ENCODE measurements at places on chromosomes 7 and 10.

- peak overlapping the region; percentile 94 for H3K27ac ChIP-seq
- peaks cover 33% of the 10 kb centered on the region for H3K4me1 ChIP-seq
- H3K4me3 ChIP-seq = peak overlapping the region; percentile 85
- peak; percentile 54 for DNase-seq
- H3K27me3 ChIP-seq = no peaks in the 10 kb centered on the region
These were observed 811 bp upstream of the ARHGAP12 start for GRCh38 chr10:31929261-31930022.

DNA sequence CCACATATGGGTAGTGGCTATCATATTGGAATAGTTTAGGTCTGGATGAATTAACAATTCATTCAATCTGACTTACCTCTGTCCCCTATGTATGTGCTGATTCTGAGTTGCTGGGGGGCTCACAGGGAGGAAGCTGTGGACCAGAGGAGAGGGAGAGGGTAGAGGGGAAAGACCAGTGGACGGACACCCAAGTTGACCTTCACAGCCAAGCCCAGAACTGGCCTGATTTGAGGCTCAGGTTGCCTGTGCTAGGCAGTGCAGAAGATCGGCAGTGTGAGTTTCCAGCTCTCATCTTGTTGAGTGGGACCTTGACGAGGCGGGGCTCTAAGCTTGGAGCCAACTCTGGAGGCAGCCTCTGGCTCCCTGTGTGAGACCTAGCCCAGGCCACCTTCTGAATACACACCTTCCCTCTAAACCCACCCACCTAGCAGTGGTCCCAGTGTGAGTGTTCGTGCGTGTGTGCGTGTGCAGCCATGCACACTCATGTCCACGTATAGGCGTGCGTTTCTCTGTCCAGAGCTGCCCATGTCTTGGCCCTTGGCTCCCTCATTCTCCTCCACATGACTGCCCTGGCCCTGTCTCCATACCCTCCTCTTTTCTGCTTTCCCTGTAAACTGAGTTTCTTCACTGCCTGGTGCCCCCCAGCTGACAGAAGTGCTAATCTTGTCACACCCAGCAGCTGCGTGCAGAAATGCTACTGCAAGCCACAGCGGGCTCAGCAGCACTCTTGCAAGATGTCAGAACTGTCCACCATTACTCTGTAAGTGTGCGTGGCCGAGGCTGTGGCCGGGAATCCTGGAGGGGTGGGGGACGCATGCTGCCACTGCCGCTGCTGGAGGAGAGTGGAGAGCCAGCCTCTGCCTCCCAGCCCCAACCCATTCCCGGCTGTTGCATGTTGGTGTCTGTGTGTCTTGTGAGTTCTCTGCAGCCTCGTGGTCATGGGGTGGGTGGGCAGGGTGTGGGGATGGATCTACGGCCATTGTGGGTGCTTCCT is 47.6 kb downstream of the ADCYAP1R1 start:
- peak; percentile 52 for DNase-seq
- H3K4me3 ChIP-seq = no peak overlapping the region
- H3K27ac ChIP-seq = no peak overlapping the region
- peaks cover 25% of the 10 kb centered on the region for H3K27me3 ChIP-seq

- H3K27me3 ChIP-seq = no peaks in the 10 kb centered on the region
- DNase-seq = no peak
- H3K4me1 ChIP-seq = no peaks in the 10 kb centered on the region
- H3K4me3 ChIP-seq = no peak overlapping the region
These were observed 1351.3 kb upstream of the SORCS1 start for GRCh38 chr10:108515821-108516220.

DNA sequence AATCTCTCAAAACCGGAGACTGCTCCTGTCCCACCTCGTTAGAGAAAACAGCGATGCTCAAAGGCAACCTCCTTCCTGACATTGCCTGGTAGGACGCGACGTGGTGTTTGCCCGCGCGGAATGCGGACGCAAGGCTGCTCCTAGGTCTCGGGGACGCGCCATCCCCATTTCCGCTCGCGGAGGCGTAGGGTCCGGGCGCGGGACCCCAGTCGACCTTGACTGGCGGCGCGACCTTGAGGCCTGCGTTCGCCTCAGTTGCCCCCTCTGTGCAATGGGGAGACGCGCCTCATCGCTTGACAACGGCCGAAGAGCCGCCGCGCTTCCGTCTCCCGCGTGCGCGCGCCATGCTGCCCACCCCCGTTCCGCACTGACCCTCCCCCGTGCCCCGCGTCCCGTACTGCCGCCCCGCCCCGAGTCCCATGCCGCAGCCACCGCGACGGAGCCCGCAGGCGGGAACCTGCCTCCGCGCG is 412 bp upstream of the PPIA start:
- H3K4me1 ChIP-seq = peaks cover 38% of the 10 kb centered on the region
- peak overlapping the region; percentile 98 for H3K27ac ChIP-seq
- no peak for DNase-seq
- H3K4me3 ChIP-seq = peak overlapping the region; percentile 72

GRCh38 chr7:42096681-42097561 is 140.1 kb downstream of the GLI3 start:
- DNase-seq = peak; percentile 65
- no peak overlapping the region for H3K4me3 ChIP-seq
- H3K36me3 ChIP-seq = no peaks in the 10 kb centered on the region

GRCh38 chr10:112775892-112776674 is 174.0 kb upstream of the TCF7L2 start:
- DNase-seq = no peak
- H3K36me3 ChIP-seq = no peaks in the 10 kb centered on the region
- H3K4me1 ChIP-seq = peaks cover 6% of the 10 kb centered on the region
- no peak overlapping the region for H3K4me3 ChIP-seq
- no peaks in the 10 kb centered on the region for H3K27me3 ChIP-seq

DNA sequence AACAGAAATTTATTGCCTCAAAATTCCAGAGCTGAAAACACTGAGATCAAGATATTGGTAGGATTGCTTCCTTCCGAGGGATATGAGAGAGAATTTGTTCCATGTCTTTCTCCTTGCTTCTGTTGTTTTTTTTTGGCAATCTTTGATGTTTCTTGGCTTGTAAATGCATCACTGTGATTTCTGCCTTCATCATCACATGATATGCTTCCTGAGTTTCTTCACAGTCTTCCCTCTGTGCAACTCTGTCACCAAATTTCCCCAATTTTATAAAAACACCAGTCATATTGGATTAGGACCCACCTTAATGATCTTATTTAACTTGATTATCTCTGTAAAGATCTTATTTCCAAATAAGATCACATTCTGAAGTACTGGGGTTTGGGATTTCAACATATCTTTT is 14.7 kb downstream of the TMEM236 start:
- no peaks in the 10 kb centered on the region for H3K36me3 ChIP-seq
- H3K27me3 ChIP-seq = no peaks in the 10 kb centered on the region
- no peaks in the 10 kb centered on the region for H3K4me1 ChIP-seq
- no peak for DNase-seq

DNA sequence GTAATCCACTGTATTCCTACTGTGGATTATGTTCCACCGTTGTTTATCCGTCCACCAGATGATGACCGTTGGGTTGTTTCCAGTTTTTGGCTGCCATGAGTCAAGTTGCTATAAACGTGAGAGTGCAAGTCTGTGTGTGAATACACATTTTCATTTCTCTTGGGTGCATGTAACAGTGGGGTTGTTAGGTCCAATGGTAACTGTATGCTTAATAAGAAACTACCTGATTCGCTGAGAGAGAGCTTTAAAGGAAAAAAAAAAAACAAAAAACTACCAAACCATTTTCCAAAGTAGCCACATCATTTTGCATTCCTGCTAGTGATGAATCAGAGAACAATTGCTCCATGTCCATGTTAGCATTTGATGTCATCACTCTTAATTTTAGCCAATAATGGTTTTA is 15.9 kb downstream of the UBN2 start:
- DNase-seq = no peak
- no peak overlapping the region for H3K4me3 ChIP-seq
- H3K36me3 ChIP-seq = peaks cover 53% of the 10 kb centered on the region
- no peak overlapping the region for H3K27ac ChIP-seq
- no peaks in the 10 kb centered on the region for H3K27me3 ChIP-seq

GRCh38 chr10:69636626-69637605 is 6.9 kb downstream of the FAM241B start:
- peak; percentile 45 for DNase-seq
- no peaks in the 10 kb centered on the region for H3K36me3 ChIP-seq
- H3K27ac ChIP-seq = no peak overlapping the region
- no peaks in the 10 kb centered on the region for H3K4me1 ChIP-seq

DNA sequence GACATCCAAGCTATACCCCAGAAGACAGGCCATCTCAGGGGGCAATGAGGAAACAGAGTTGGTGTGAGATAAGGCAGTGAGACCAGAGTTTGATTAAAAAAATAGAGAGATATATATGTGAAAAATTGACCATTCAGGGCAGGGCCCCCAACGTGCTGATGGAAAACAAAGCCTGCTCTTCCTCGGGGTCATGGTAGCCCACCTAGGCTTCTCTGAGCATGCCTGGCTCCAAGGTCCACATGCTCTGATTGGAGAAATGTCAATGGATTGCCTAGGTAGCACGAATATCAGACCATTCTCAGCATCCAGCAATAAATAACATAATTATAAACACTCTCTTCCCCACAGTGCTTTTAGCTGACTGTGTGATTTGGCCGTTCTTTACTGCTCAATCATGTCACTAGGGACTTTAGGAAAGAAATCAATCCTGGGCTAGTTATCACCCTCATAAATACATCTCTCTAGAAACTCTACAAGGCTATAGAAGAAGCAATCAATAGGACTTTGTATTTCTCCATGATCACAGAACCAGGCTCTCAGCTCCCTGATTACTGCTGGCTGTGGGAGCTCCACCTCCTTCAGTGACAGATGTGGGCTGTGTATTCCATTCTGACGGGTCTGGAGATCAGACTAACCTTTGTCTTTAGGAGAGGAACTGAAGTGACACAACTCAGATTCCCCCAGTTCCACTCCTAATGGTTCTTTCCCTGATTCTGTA is 766.4 kb downstream of the GRID1 start:
- H3K36me3 ChIP-seq = peaks cover 4% of the 10 kb centered on the region
- H3K27ac ChIP-seq = no peak overlapping the region
- H3K4me1 ChIP-seq = no peaks in the 10 kb centered on the region
- no peak for DNase-seq
- H3K27me3 ChIP-seq = no peaks in the 10 kb centered on the region

DNA sequence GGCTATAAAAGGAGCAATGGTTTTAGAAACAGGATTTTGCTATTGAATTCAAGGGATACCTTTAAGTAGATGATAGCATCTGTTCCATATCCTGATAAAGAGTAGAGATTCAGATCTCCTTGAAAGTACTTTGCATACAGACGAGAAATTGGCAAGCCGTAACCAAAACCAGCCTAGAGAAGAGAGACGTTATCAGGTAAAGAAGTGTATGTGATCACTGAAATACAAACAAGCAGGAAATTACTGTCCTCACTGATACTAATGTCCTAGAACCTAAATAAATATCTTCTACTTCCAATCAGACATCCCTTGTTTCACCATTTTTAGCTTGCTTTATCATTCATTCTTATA is 9.4 kb downstream of the PDK4 start:
- peaks cover 87% of the 10 kb centered on the region for H3K36me3 ChIP-seq
- DNase-seq = no peak
- peaks cover 37% of the 10 kb centered on the region for H3K4me1 ChIP-seq

DNA sequence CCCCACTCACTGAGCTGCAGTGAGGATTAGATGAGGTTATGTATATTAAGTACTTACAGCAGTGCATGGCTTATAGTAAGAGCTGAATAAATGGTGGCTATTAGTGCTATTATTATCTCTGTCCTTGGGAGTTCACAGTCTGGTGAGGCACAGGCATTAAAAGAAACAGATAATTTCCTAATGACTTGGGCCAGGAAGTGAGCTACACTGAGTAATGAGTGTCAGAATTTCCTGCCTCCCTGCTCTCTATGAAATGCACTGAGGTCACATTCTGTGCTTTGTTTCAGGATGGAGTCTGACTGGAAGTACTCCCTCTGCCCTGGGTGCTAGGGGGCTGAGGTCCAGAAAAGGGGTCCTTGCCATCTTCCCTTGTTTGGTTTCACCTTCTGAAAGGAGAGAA is 48.7 kb upstream of the LOXL4 start:
- no peaks in the 10 kb centered on the region for H3K36me3 ChIP-seq
- H3K27me3 ChIP-seq = no peaks in the 10 kb centered on the region
- DNase-seq = no peak

DNA sequence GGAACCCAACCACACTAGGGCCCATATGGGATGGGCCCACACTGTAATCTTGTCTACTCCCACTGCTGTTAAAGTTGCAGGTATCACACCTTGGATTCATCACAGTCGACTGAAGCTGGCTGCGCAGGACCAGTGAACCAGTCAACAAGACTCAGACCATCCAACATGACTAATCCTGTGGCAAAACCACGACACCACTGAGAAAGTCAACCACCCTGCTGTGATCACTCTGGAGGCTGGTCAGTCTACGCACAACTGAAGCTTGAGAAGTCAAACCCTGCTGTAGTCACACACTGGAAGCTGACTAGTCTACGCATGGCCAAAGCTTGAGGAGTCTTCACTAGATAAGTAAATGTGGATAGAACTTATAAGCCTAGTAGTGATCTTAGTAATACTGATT is 9.6 kb upstream of the CYREN start:
- no peaks in the 10 kb centered on the region for H3K27me3 ChIP-seq
- no peak overlapping the region for H3K4me3 ChIP-seq
- H3K27ac ChIP-seq = no peak overlapping the region
- H3K36me3 ChIP-seq = peaks cover 51% of the 10 kb centered on the region
- H3K4me1 ChIP-seq = no peaks in the 10 kb centered on the region

DNA sequence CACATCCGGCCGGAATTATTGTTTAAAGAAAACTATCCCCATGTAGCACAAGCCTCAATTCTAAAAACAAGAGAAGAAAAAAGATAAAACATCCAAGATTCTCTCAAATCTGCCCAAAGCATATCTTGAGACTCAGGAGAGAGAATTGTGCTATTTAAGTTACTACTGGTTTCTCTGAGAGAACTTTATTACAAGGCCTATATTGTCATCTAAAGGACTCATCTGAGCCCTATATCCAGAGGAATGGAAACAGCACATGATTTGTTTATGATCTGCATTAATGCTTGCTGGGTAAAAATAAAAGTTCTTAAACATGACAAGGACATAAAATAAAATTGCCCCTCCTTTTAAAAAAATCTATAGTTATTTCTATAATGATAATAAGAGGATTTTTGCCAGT is 25.0 kb downstream of the LRRN3 start:
- peaks cover 6% of the 10 kb centered on the region for H3K4me1 ChIP-seq
- H3K36me3 ChIP-seq = no peaks in the 10 kb centered on the region
- H3K4me3 ChIP-seq = no peak overlapping the region
- H3K27me3 ChIP-seq = no peaks in the 10 kb centered on the region
- DNase-seq = no peak
- H3K27ac ChIP-seq = no peak overlapping the region

- peaks cover 16% of the 10 kb centered on the region for H3K36me3 ChIP-seq
- H3K27ac ChIP-seq = no peak within 1 kb of the TSS
- no peak for DNase-seq
- H3K4me3 ChIP-seq = peak within 1 kb of the TSS; percentile 6
These were observed at the start of gene ADAM8 for GRCh38 chr10:133276435-133277201. Gene ADAM8, minus strand, starts transcription at chr10:133276868. Its CDS starts 51 bp downstream, at chr10:133276817.

All from tibial artery (tissue), 4 donors.